ENCODE measurements at places on chromosomes 7 and 10. TPM values are rescaled to one million over a fixed set of nuclear protein-coding genes. Genes with fewer than 3 reads are reported as not detected.

SEC23IP gene
- total RNA-seq = 48.4 TPM

ZNF467 gene
- total RNA-seq = 0.72 TPM

CALML3 gene
- total RNA-seq = not detected

SPACDR gene
- total RNA-seq = 0.88 TPM

ASIC3 gene
- not detected for total RNA-seq

FKBP9 gene
- total RNA-seq = 209 TPM

ZNF107 gene
- 0.66 TPM for total RNA-seq

WDR11 gene
- 72.7 TPM for total RNA-seq

TAS2R4 gene
- total RNA-seq = 0.86 TPM
